Muscle of arm (tissue), 14 donors: ENCODE measurements at places on chromosomes 2 and 18.

DNA sequence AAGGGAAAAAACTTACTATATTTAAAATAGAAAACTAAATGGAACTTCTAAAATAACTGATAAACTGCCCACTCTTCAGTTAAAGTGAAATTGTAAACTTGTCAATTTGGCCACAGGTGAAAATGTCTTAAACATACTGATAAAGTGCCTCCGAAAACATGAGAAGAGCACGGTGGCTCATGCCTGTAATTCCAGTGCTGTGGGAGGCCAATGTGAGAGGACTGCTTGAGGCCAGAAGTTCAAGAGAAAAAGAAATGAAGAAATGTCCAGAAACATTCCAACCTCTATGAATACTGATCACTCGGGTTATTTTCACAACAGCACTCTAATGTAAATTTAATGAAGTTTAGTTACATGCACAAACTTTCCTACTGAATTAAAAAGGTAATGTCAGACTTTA lies 63.4 kb upstream of the DNER start:
- DNase-seq = no peak

- DNase-seq = no peak
Observed at GRCh38 chr2:43133336-43133707, 93.1 kb downstream of the ZFP36L2 start.

DNA sequence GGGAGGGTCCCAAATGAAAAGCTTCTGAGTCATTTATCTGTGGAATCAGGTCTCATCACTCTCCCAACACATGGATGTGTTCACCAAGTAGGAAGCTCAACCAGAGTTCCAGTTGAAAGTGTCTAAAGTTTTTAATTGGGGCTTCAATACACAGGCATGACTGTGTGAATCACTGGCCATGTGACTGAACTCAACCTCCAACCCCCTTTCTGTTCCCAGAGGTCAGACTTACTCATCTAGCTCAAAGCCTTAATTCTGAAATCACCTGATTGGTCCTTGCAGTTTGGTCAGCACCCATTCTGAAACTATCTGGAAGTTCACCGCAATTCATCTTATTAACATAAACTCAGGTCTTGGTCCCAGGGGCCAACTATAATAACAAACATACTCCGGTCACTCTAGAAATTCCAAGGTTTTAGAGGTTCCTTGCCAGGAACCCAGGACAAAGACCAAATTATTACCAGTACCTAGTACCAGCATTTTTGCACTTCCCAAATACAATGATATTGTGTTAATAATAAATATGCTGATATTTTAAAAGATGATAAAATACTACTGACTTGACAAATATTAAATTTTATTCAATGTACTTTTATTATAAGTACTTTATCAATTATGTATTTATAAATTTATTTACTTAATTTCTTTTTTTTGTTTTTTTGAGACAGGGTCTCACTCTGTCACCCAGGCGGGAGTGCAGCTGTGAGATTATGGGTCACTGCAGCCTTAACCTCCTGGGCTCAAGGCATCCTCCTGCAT lies 10.7 kb upstream of the RBM45 start:
- DNase-seq = no peak

- DNase-seq = no peak
Observed at GRCh38 chr2:3463186-3463835, 56.0 kb downstream of the ADI1 start.

DNA sequence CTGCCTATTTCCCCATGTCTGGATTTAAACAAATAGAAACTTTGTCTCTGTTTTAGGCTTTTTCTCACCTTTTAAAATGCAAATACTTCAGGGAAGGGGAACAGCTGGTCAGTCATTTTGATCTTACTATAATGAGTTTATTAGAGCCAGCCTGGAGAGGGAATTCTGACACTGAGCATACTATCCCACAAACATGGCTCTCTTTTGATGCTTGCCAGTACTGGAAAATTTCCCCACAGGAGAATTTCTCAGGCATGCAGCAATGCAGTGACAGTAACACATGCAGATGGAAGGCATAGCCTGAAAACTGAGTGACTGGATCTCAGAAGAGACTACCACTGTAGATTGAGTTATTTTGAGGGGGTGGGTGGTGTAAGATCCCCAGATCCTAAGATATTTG lies 974.3 kb upstream of the CELF4 start:
- no peak for DNase-seq

GRCh38 chr2:43455731-43456642 lies 139.9 kb downstream of the THADA start:
- DNase-seq = no peak

DNA sequence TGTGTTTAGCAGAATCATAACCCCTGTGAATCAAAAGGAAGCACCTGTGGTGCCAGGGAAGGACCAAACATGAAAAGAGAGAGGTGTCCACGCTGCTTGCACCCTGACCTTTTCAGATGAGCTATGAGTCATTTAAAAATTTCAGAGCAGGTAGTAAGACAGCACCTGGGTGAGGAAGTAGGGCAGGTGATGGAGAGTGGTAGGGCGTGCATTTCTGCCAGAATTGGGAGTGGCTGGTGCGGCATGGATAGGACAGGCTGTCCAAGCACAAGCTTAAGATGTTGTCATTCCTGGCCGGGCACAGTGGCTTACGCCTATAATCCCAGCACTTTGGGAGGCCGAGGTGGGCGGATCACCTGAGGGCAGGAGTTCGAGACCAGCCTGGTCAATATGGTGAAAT lies 36.8 kb downstream of the NPAS2 start:
- DNase-seq = no peak

GRCh38 chr2:120503793-120504571 lies 158.0 kb downstream of the INHBB start:
- no peak for DNase-seq

DNA sequence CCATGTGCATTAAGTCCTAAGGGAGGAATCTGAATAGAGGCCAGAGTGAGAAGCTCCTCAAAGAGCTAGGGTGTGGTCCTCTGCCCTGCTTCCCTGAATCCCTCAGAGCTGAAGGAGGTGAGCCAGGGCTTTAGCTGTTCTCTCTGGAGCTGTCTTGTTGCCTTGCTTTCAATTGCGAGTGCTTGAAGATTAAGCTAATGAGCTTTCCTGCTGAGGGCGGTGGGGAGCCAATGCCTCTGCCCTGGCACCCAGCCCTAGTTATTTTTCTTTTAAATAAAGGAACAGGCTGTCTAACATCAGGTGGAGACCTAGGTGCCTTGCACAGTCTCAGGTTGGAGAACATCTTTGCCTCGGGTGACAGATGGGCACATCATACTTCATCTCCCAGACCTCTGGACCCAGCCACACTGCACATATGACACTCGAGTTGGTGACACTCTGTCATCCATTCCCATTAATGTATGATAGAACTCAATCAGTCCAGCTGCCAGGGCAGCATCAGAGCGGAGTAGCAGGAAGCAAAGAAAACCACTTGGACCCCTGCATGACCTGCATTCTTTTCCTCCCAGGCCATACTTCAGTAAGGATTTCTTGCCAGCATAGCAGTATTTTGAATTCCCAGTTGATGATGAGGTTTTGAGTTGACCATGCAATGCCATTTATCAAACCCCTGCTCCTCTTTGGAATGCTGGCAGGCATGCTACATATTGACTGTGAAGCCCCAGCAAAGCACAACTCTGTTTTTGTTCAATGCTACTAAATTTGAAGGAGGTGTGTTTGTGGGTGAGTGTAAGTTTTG lies 292.7 kb downstream of the RNF144A start:
- no peak for DNase-seq

DNA sequence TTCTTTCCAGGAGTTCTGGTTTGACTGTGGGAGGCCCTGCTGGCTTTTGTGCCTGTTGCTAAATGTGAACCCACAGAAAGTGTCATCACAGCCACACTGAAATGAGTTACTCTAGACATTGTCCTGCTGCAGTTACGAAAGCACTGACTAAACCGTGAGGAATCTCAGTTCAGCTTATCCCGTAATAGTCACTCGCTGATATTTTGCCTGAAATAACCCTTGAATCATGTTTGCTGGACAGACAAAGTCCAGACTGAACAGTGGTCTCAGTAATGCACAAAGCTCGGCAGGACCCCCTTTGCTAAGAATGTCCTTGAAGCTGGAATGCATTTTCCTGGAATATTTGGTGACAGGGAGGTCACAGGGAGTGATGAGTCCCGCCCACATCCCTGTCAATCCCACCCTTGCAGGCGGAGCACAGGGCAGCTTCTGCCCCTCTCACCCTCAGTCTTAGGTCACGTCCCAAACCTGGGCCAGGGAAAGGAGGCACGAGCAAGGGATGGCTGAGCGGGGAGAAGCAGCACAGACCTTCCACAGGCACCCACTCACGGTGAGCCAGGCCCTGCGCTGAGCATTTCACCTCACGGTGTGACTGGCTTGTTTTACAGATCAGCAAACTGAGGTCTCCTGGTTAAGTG lies 53.4 kb downstream of the ADI1 start:
- DNase-seq = no peak

- peak; percentile 63 for DNase-seq
Observed at GRCh38 chr2:97011977-97012569, 25.7 kb upstream of the FAM178B start.

- DNase-seq = no peak
Observed at GRCh38 chr18:30334781-30335180, 707.8 kb downstream of the DSC3 start.

- DNase-seq = no peak
Observed at GRCh38 chr2:28748176-28748575, 3.5 kb upstream of the PPP1CB start.

DNA sequence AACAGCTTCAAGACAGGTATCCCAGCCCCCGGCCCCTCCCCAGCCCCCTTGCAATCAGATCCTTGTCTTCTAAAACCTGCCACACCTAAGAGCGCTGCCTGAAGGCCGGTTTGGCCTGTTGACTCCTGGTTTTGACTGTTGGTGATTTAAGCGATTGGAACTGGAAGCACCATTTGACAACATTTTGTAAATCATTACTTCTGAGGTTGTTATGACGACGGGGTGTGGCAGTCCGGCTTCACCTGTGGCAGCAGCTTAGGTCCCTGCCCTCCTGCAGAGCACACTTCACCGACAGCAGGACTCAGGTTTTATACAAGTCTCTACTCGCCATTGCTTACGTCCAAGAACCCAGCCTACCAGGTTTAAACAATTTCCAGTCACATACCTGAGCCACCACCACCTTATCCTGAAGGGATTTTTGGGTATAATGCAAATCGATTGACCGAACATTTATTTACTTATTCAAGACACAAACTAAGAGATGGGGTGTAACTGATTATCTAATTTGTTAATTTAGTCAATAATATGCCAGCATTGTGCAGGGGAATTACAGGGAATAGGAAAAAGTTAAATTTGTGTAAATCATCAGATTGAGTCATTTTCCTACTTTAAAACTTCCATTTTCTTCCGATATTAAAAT lies 707 bp upstream of the DGUOK start:
- no peak for DNase-seq

GRCh38 chr2:15668611-15669305 lies 77.1 kb downstream of the DDX1 start:
- no peak for DNase-seq

DNA sequence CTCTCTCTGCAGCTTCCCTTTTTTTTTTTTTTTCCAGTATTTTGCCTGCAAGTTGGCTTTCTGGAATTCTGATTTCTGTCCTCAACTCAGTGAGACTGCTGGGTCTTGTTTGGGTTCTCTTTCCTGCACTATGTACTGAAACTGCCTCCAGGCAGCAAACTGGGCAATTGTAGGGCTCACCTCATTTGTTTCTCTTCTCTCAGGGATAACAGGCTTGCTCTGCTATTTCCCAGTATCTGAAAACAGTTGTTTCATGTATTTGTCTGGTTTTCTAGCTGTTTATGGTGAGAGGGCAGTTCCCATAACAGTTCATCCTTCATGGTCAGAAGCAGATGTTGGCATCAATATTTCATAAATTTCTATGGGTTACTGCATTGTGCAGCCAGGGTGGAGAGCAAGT lies 206.0 kb downstream of the CYRIA start:
- no peak for DNase-seq

DNA sequence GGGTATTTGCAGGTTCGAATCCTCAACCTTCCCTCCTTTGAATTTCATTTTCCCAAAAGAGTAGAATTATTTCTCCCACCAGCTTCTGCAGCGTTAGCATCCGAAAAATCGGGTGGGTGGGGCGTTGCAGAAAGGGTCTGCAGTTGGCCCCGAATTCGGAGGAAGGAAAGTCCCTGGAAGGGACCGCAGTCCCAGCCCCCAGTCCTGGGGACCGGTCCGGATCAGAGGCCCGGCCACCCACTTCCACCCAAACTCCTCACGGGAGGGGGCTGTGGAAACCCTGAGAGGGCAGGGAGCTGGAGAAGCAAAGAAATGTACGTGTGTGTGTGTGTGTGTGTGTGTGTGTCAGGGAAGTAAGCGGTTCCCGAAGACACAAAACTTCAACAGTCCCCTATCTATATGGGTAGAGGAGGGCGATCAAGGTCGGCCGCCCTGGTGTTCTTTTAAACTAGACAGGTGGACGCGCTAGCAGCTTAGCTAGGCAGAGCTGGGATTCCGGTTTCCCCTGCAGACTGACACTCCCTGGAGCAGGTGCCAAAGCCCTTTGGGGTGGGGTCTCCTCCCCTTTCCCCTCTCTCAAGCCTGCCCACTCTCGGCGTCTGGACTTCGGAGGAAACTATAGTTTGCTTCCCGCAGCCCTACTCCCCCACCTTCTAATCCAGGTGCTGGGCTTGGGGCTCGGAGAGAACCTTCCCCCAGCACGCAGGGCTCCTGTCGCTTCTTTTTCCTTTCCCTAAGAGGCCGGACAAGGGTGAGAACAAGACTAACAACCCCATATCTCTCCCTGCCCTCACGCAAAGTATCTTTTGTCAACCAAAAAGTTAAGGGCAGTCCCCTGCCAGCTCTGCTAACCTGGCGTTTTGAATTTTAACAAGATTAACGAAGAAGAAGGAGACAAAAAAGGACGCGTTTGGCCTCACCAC lies 4.8 kb upstream of the ONECUT2 start:
- DNase-seq = no peak

GRCh38 chr2:57899898-57900297 lies 146.7 kb upstream of the VRK2 start:
- DNase-seq = no peak

GRCh38 chr2:30164131-30164925 lies 17.5 kb downstream of the YPEL5 start:
- DNase-seq = no peak

DNA sequence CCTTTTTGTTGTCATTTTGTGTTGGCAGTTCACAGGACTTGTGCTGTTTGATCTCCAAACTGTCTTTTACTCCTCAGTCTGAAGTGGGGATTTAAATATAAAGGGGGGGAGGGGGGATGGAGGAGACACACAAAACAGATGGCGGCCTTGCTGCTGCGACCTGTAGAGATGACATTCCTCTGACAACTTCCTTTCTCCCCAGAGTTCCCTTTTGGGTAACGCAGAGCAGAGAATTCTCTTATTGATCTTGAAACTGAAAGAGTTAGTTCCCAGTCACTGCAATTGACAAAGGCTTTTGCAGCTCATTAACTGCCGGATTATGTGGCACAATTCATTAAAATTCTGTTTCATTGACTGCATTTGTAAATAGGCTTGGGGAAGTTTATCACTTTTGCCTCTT lies 279.3 kb downstream of the TSN start:
- no peak for DNase-seq

DNA sequence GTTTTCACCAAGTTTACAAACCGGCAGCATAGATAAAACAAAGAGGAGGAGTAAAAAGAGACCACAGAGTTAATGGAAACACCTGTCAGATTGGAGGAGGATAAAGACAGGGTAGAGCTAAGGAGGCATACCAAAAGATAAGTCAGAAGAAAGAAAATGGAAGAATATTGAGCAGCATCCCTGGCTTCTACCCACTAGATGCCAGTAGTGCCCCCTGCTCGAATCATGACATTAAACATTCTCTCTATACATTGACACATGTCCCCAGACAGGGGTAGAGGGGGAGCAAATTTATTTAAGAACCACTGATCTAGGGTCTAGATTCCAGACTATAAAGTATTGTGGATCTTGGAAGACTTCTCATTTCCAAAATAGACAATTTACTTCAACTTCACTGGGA lies 159.8 kb upstream of the ETAA1 start:
- no peak for DNase-seq

GRCh38 chr2:223786943-223787342 lies 50.4 kb downstream of the AP1S3 start:
- DNase-seq = no peak
